ENCODE measurements at places on chromosomes 4 and X.

DNA sequence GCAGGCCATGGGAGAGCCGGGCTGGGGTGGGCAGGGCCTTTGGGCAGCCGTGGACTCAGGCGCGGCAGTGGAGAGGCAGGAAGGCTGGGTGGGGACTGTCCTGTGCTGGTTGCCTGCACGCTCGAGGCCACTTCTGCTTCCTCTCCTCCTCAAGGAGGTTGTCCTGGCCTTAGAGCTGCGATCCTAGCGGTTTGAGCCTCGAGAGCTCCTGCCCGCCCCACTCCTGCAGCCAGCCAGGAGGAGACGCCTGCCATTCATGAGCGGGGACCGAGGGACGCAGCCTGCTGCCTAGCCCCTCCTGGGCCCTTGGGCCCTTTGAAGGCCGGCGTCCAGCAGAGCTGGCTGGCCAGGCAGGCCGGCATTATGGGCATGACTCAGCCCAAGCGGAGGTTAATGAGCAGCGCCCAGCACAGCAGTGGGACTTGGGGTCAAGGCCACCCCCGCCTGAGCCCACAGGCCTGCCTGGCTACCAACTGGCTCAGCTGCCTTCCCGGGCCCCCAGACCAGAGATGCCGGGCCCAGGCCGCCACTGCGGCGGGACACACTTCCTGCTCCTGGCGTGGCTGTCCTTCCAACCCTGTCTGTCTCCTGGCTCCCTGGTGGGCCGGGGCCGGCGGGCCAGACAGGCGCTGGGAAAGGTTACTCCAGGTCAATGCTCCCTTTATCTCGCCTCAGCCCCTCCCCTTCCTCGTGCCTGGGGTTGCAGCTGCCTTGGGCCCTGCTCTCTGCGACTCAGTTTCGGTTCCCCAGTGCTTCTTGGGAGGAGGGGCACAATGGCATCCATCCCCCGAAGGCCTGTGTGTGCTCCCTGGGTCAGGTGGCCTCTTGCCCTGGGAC is 1.8 kb downstream of the ABCD1 start:
- peak; percentile 29 for DNase-seq

GRCh38 chr4:148514041-148514440 is 71.8 kb upstream of the NR3C2 start:
- no peak for DNase-seq

DNA sequence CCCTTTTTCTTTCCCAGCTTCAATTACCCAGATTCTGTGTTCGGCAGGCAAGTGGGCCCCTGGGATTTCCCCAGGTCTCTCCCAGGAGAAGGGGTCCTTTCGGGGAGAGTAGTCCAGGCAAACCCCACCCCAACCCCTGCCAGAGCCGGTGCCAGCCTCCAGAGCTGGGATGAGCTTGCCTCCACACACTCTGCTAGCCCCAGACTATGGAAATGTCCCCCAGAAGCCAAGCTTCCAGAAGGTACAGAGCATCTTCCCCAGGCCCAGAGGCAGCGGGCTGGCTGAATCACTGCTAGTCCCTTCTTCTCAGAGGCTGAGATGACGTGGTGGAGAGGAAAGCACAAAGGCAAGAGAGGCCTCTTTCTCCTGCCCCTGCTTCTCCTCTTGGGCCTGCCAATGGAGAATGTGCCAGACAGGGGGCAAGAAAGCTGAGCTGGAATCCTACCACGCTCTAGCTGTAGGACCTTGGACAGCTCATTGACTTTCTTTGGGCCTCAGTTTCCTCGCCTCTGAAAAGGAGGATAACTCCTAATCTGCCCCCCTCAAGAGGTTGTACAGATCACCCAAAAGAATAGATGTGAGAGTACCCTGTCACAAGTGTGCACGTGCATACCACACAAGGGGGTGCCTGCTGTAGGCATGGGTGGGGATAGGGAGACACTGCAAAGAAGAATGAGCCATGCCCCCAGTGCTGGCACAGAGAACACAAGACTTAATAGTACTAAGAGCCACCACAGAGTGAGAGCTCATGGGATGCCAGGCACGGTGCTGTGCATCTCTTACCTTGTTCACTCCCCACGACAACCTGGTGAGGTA is 2.1 kb downstream of the SASH3 start:
- no peak for DNase-seq

DNA sequence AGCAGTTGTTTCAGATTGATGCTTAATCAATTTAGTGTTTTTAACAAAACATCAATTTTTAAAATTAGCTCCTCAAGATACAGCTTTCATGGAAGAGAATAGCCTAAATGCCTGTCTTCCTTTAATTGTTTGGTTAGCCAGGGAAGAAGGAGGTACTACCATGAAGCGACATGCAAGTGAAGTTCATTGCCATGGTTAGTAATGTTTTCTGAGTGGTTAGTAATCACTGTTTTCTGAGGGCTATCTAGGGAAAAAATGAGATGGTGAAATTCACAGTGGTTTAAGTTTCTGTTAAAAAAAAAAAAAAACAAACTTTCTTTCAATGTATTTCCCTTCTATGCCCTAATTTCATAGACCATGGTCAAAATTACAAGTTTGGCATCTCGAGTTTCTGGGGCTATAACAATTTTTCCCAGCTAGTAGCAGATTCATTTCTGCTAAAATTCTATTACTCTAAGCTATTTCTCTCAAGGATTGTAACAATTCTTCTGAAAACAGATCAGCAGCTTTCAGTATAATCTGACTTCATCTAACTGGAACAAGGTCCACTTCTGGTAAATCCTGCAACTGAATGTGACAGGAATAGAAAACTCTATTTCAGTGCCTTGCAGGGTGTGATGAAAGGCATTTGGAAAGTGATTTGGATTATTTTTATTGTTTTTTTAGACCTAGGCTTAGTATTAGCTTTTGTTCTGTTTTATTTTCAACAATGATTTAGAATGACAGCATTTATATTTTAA is 157.0 kb downstream of the PCDH18 start:
- DNase-seq = no peak
